GM04503 (cell line): ENCODE measurements at places on chromosomes 2 and 18.

DNA sequence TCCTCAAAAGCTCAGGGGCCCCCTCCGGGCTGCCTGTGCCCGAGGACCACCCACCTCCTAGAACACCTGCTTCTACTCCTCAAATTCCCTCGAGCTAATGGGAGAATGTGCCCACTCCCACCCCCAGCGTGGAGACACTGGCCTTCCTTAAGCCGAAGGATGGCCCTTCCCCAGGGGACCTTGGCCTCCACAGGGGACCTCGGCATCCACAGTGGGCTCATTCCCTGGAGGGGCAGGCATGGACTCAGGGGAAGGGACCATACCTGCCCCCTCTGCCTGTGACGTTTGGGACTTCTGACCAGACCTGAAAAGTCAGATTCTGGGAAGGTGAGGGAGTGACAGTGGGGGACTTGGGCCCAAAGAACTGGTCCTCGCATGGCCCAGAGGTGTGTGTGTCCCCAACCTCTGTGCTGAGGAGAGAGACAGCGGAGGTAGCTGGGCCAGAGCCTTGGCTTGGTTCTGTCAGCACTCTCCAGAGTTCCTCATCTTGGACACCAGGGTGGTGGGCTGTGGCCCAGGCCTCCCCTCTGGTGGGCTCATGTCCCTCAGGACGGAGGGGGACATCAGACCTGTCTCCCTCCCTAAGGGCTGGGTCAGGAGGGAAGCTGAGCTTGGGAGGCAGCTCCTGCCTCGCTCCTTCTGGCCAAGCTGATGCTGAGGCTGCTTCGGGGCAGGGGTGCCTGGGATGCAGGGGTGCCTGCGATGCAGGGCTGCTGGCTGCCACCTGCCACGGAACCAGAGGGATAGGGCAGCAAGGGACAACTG is 240.4 kb downstream of the HAUS1 start:
- DNase-seq = no peak

- no peak for DNase-seq
Observed at GRCh38 chr2:42060028-42060427, 12.2 kb downstream of the PKDCC start.

GRCh38 chr2:108460345-108461037 is 11.5 kb downstream of the GCC2 start:
- no peak for DNase-seq

GRCh38 chr2:147082850-147083522 is 761.8 kb upstream of the ACVR2A start:
- DNase-seq = peak; percentile 34

- no peak for DNase-seq
Observed at GRCh38 chr18:79555885-79556284, 123.7 kb upstream of the CTDP1 start.

GRCh38 chr2:237547841-237548416 is 18.4 kb upstream of the PRLH start:
- DNase-seq = no peak

DNA sequence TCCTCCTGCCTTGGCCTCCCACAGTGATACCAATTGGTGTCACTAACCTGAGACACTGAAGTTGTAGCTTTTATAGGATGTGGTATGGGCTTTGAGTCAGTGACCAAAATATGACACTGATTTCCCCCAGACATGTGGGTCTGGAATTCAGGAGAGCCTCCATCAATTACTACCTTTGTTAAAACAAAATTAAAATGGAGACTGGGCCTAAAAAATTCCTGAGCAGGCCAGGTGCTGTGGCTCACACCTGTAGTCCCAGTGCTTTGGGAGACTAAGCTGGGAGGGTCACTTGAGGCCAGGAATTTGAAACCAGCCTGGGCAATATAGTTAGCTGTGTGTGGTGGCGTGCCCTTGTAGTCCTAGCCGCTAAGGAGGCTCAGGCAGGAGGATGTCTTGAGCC is 36.9 kb upstream of the LIPG start:
- DNase-seq = no peak

DNA sequence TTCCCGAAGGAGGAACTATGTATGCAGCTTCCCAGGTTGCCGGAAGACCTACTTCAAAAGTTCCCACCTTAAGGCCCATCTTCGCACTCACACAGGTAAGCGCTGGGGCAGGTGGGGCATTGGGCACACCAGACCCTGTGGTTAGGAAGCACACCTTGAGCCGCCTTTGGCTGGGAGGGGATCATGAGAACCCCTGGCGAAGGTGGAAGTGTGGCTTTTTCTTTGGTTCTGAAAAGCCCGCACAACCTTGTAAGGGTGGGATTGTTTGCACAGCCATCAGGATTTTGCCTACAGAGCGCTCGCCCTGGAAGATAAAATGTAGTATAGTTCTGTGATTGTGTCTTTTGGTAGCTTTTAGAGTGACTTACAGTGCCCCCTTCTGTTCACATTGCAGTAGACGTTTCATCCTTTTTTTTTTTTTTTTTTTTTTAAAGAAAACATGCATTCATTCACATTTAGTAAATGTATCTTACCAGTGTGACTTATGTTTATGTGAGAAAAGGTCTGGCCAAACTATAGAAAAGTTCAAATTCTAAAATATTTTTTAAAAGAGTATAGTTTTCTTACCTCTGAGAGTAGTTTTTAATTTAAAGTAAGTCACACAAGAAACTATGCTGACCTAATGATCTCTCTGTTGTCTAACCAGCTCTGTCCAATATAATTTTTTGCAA is 5.3 kb downstream of the KLF11 start:
- no peak for DNase-seq

DNA sequence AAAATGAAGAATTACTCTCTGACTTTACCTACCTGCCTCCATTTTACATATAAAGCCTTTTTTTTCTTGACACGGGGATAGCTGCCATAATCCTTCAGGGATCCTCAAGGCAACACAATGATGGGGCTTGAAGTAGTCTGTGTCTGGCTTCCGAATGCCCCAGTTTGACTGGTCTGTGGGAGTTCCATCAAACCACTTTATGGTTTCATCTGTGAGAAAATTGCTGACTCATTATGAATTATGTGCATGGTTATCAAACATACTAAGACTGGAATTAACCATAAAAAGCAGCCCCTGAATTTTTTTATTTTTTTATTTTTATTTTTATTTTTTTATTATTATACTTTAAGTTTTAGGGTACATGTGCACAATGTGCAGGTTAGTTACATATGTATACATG is 117.5 kb downstream of the PLA2R1 start:
- DNase-seq = no peak

- peak; percentile 29 for DNase-seq
Observed at GRCh38 chr2:227623226-227623625, 5.9 kb downstream of the SCYGR4 start.

GRCh38 chr2:221372159-221372884 is 199.8 kb downstream of the EPHA4 start:
- no peak for DNase-seq

- DNase-seq = no peak
Observed at GRCh38 chr2:241413929-241414580, 58.0 kb downstream of the FARP2 start.

DNA sequence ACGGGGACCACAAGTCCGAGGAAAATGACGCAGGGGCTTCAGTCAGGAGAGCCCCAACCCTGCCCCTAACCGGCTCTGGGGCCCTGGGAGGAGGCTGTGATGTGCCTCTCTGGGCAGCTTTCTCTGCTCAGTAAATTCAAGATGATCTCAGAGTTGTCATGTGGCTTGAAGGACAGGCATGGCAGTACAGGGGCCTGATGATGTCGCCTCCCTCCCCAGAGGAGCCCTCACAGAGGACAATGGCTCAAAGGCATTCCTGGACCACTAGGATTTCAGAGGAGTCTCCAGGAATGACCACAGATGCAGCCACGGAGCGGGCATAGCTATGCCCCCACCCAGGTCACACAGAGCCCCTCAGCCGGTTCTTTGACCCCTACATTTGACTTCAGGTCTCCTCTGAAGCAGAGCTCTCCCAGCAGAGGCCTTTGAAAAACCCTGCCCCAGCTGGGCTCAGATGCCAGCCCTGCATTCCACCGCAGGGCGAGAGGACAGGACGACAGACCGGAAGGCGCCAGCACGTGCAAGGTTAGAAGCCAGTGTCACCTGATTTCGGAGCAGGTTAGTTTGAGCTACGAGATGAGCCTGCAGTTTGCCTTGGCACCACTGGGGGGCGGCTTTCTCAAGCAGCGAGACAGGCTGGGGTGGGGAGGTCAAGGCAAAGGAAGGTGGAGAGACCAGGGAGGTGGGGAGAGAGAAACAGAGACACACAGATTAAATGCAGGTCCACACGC is 39.2 kb downstream of the BIN1 start:
- DNase-seq = no peak

DNA sequence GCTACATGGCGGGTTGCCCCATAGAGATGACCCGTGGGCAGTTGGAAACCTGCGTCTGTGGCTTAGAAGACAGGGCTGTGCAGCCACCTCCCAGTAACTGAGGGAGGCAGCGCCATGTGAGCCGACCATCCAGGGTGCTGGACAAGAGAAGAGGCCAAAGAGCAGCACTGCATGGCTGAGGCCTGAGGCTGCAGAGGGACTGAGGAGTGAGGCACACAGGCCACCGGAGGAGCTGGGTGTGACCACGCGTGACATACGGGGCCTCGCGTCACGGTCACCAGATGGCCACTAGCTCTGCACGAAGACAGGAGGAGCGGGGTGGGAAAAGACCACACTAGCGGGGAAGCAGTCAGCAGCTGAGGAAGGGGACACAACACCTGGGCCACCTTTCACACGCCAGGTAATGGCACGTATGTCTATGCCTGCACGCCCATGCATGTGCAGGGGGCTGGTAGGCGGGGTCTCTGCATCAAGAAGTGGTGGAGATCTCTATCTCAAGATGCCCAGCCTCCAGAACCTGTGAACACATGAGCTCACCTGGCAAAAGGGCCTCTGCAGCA is 61.4 kb downstream of the NDUFA10 start:
- DNase-seq = no peak

- DNase-seq = no peak
Observed at GRCh38 chr18:79742076-79742475, 55.7 kb upstream of the KCNG2 start.
